ENCODE measurements at places on chromosomes 2 and 18.

- DNase-seq: no peak
These were observed 134.1 kb downstream of the RND3 start for GRCh38 chr2:150353376-150353775.

- DNase-seq: peak; percentile 57
These were observed 281.8 kb upstream of the TCF4 start for GRCh38 chr18:55869556-55870501.

DNA sequence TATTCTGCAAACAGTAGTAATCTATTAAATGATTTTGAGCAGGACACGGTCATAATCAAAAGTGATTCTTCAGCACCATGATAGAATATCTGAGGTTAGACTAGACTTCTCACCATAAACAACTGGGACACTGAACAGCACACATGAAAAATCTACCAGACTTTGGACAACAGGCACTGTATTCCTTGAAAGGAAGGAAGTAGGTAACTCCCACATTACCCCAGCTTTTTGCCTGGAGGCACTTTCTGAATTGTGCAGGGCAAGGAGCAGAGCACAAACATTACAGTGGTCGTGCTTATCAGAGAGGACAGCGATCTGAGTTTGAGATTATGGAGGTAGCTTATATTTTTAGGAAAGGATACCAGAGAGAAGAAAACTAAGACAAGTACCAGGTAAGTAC, 25.3 kb upstream of the IL1RL1 start:
- DNase-seq: no peak

DNA sequence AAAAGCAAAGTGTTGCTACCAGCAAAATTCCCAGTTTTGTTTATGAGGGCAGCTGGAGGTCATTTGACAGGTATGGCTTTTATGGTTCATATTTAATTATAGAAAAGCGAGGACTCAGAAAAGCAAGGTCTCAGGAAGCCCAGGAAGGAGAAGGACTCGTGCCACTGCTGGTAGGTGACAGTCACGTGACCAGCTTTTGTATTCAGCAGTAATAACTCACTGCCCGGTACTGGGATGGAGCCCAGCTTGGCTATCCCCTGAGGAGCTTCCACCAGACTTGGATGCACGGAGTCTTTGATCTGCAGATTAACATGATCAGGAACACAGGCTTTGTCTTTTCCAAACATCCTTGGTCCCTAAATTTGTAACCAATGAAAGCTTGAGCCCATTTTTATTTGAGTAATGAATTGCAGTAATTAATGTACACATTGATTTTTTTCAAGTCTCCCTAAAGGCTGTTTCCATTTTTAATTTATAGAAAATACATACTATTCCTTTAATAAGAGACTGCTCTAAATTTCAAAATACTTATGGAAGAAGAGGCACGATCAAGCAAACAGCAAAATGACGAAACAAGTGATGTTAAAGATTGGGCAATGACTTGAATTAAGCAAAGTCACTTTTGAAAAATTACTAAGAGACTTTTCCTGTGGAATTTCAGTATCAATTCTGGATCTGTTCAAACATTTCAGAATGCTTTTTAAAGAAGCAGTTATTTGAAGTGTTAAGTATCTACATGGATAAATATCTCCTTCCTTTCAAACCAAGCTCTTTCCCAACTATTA, 251.7 kb upstream of the HNRNPA3 start:
- no peak for DNase-seq

DNA sequence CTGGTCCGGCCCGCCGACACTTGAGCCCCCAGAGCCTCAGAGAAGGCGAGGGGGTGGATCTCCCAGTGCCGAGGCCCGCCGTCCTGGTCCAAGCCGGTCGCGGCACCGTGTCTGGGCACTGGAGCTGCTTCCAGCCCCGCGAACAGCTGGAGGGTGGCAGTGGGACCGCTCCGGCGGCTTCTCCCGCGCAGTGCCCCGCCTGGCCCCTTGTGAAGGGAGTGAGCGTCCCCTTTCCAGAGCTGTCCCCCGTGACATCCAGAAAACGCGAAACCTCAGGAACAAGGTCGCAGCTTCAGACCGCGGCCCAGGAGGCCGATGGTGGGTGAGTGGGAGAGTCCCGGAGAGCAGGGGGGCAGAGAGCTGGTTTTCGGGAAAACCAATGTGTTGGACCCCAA, 579 bp upstream of the EMX1 start:
- DNase-seq: no peak

- DNase-seq: no peak
These were observed 446.3 kb downstream of the LPIN1 start for GRCh38 chr2:12192762-12193161.

DNA sequence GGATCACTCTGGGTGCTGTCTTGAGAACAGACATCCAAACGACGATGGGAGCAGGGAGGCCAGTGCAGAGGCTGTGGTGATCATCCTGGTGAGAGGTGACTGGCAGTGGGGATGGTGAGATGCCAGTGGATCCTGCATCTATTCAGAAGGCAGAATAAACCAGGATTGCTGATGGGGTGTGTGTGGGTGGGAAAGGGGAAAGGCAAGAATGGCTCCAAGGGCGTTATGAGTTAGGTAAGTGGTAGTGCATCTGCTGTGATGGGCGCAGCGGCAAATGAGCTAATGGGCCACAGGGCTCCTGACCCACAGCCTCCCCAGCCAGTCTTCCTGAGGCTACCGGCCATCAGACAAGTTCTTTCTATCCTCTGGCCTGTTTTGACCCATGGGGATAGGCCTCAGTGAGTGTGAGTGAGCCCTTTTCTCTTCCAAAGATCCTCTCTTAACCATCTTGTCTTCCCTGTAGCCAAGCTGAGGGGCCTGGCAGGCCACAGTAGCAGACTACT, 29.6 kb downstream of the SERTAD2 start:
- no peak for DNase-seq

DNA sequence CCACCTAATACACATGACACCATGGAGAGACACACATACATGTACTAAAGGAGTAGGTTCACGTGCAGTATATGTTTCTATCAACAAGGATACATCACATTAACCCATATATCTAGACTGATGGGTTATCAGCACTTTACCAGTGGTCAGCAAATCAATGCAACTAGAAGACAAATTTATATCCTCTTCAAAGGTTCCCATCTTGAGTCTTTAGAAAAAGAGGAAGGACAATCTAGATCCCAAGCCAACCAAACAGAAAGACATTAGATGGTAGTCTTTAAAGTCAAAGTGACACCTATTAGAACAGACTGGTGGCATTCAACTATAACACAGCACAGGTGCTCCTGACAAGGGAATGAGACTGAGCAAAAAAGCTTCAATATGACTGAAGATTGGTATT, 13.8 kb upstream of the SERTAD2 start:
- no peak for DNase-seq

DNA sequence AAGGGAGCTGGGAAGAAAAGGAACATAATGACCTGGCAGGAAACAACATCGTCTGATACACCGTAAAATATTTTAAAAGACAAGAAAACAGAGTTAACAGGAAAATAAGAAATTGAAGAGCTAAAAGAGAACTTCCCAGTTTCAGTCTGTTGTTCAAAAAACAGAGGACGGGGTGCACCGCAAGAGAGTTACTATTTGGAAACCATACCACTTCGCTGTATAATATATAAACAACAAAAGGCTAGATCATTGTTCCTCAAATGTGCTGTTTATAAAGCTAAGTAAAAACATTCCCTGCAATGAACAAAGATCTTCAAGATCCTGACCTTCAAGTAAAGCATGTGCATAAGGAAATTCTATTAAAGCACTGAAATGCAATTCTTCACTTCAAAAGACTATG, 2.1 kb downstream of the PPP3R1 start:
- no peak for DNase-seq

DNA sequence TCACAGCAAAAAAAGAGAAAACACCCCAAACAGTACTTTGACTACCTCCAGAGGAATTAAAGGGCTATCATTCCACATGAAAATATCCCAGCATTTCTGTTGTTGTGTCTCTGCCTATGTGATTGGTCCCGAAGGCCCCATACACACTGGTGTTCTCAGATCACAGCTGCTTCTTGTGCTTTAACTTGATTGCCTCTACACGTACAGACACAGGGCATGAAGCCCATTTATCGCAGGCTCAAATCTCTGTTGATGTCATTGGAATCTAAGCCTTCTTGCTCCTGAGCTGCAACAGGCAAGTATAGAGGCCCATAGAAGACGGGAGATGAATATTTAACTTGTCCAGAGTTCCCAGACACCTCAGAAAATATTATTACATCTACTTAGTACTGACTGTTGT, 405.2 kb downstream of the NCKAP5 start:
- DNase-seq: no peak

DNA sequence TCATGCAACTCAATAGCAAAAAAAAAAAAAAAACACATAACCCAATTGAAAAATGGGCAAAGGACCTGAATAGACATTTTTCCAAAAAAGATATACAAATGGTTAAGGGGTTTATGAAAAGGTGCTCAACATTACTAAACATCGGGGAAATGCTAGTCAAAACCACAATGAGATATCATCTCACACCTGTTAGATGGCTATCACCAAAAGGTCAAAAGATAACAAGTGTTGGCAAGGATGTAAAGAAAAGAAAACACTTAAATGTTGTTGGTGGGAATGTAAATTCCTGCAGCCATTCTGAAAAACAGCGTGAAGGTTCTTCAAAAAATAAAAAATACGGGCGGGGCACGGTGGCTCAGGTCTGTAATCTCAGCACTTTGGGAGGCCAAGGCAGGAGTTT, 112.4 kb upstream of the CAB39 start:
- no peak for DNase-seq

DNA sequence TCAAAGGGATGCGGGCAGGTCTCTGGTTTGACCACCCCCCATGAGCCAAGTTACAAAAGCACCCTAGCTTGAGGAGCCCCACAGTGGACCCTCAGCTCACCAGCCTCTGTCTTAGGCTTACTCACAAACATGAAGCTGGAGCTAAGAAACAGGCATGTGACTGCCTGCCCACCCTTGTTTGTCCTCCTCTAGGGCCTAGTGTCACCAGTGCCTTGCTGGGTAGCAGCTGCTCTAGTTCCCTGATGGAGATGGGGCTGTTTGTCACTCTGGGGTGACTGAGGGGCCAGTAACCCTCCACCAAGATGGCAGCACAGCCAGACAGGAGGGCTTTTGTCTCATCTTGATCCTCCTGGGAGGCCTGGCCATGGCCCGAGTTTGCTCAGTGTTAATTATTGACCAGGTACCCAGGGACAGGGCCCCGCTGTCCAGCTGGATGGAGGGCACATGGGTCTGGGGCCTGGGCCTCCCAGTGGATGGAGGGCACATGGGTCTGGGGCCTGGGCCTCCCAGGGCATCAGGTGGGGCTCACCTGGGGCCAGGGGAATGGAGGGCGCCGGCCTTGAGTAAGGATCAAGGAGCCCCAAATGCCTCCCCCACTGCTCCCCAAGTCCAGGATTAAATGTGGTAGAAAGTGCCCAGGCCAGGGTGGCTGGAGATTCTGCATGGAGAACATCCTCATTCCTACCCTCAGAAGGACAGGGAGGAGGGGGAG, 185.9 kb upstream of the HAAO start:
- no peak for DNase-seq

DNA sequence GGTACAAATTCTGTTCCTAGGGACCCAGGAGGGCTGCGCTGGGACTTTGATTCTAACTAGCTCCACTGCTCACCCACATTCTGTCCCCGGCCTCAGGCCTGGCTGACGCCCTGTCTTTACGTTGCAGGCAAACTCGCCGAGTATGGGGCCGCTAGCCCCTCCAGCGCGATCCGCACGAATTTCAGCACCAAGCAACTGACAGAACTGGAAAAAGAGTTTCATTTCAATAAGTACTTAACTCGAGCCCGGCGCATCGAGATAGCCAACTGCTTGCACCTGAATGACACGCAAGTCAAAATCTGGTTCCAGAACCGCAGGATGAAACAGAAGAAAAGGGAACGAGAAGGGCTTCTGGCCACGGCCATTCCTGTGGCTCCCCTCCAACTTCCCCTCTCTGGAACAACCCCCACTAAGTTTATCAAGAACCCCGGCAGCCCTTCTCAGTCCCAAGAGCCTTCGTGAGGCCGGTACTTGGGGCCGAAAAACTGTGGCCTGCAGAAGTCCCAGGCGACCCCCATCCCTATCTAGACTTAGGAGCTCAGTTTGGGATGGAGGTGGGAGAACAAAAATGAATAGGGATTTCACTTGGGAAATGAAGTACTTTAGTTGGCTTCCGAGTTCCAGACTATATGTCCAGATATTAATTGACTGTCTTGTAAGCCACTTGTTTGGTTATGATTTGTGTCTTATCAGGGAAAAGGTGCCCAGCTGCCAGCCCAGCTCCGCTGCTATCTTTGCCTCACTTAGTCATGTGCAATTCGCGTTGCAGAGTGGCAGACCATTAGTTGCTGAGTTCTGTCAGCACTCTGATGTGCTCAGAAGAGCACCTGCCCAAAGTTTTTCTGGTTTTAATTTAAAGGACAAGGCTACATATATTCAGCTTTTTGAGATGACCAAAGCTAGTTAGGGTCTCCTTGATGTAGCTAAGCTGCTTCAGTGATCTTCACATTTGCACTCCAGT, 1.5 kb downstream of the HOXD1 start:
- DNase-seq: no peak

DNA sequence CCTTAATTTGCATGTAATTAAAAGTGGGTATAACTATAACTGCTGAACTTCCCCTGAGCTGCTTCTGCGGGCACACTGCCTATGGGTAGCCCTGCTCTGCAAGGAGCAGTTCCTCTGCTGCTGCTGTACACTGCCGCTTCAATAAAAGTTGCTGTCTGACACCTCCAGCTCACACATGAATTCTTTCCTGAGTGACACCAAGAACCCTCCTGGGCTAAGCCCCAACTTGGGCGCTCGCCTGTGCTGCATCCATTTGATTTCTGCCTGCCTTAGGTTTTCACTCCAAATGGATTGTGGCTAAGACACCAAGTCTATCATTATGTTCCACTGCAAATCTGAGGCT, 215.7 kb downstream of the ANAPC1 start:
- no peak for DNase-seq

DNA sequence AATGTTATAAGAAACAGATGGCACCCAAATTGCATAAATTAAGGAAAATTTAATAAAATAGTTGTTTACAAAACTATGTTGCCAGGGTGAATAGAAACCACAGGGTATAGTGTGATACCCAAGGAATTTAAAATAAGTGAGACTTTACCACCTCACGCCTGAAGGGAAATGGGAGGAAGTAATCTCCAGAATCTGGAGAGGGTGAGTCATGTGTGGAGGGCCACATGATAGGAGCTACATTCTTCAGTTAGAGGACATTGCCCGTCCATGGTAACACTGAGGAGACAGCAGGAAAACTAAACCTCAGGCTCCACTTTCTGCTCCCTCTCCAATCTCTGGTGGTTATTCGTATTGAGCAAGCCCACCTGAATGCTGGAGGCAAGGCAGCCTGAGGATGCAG, 97.2 kb upstream of the NXPH2 start:
- DNase-seq: no peak

GRCh38 chr2:44061876-44062275, 66.1 kb upstream of the LRPPRC start:
- DNase-seq: no peak

All from fibroblast of upper back skin (primary cell).